ENCODE measurements at places on chromosomes 6 and 20.

DNA sequence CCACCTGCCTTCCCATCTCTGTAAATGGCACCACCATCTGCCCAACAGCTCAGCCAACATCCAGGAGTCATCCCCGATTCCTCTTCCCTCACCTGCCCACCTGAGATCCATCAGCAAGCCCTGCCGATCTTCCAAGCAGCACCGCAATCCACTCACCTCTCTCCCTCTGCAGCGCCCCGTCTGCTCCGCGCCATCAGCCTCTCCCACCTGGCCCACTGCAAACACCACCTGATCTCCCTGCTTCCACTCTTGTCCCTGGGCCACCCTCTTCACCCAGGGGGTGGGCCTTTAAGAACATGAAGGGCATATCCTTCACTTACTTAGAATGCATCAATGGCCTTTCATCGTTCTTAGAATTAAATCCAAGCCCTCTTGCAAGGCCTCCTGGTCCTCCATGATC is 457.3 kb upstream of the SULF2 start:
- no peak for DNase-seq

GRCh38 chr6:68333442-68333841 is 301.6 kb upstream of the ADGRB3 start:
- no peak for DNase-seq

DNA sequence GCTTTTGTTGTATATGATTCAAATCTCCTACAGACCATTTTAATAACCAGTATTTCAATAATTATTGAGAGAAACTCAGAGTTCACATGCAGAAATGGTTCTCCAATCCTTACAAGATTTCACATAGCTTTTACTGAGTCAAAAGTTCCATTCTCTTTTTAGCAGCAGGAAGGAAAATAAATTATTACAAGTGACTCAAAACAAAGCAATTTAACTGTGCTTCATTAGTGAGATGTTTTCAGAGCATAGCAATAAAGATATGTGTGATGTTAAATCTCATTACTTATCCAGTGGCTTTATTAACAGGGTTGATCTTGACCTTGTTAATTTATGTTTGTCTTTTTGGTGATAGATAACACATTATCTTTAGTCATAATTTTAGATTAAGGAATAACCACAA is 22.0 kb downstream of the KIF13A start:
- no peak for DNase-seq

- DNase-seq = no peak
Measured at GRCh38 chr20:61043681-61044080, 208.4 kb upstream of the CDH4 start.

DNA sequence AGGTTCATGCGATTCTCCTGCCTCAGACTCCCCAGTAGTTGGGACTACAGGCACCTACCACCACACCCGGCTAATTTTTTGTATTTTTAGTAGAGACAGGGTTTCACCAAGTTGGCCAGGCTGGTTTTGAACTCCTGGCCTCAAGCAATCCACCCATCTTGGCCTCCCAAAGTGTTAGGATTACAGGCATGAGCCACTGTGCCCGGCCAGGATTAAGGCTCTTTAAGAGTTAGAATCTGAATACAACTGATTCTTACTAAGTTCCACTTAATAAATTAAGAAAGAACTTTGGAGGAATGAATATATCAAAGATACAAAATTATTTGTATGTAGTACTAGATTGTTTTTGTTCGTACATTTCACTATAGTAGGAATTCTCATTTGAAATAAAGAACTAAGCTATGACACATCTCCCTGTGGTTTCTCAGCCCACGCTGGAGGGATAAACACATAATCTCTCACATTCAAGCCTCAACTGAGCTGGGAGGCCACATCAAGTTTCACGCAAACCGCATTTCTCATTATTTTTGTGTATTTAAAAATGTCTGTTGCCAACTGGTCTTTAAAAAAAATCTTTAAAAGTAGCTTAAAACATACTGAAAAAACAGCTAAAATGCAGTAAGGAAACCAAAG is 34.2 kb downstream of the DTNBP1 start:
- peak; percentile 71 for DNase-seq

GRCh38 chr6:75157336-75157735 is 48.5 kb downstream of the COL12A1 start:
- DNase-seq = no peak

- peak; percentile 56 for DNase-seq
Measured at GRCh38 chr6:3749977-3750316, 1.6 kb downstream of the PXDC1 start.

DNA sequence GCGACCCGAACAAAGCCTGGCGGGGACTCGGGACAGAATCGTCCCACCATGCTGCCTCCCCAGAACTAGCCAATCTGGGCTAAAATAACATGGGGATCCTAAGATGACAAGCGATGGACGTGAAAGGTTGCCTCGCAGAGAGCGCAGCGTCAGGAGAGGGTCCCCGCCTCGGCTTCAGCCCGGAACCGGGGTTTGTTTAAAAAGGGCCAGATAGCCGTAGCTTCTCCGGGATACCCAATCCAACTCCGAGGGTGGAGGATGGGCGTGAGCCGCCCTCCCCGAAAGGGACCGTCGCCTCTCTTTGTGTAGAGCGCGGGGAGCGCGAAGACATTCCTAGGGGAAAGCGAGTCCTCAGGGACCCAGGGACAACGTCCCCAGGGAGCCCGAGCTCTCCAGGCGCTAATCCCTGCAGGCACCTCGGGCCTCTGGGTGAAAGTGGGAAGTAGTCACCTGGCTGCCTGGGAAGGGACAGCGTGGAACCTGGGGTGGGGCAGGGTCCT is 643 bp downstream of the CD24 start:
- DNase-seq = peak; percentile 68

DNA sequence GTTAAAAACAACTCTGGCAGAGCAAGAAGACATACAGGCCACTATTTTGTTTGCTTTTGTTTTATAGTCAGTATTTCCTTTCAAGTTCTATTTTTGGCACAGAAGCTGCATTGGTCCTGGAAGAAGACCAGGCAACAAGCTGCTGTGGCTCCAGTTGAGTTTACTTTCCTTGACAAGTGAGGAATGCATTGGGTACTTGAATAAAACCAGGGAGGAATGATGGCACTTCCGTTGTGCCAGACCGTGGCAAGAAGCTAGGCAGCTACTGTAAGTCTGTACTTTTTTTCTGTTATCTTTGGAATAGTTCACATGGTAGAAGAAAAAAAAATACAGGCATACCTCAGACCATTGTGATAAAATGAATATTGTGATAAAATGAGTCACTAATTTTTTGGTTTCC is 66.3 kb downstream of the NCOA3 start:
- no peak for DNase-seq
